ENCODE measurements at places on chromosomes 2 and 18. TPM values are rescaled to one million over a fixed set of nuclear protein-coding genes. Genes with fewer than 3 reads are reported as not detected.
A peak's percentile ranks its signal among the peaks of the same experiment; 100 is the strongest.

GRCh38 chr2:58120626-58121229 lies 74.1 kb downstream of the VRK2 start:
- H3K4me1 ChIP-seq = no peaks in the 10 kb centered on the region
- DNase-seq = no peak
- H3K27ac ChIP-seq = no peak overlapping the region

DNA sequence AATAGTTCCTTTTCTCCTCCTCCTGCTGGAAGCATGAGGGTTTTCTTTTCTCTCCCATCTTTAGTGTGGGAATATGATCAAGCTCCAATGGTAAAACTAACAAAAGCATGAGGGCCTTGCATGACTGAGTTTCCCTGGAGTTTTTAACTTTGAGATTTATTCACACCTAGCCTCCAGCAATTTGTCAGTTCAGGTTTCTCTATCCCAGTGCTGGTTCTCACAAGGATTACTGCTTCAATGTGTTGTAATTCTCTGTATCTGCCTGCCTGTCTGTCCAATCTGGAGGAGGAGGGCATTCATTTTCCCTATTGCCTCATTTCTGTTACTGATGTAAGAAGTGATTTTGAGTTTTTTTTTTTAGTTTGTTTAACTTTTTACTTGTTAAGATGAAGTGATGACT lies 57.6 kb upstream of the RPRM start:
- no peaks in the 10 kb centered on the region for H3K36me3 ChIP-seq
- H3K27me3 ChIP-seq = no peaks in the 10 kb centered on the region
- H3K4me1 ChIP-seq = no peaks in the 10 kb centered on the region
- no peak overlapping the region for H3K27ac ChIP-seq
- no peak overlapping the region for H3K4me3 ChIP-seq

DNA sequence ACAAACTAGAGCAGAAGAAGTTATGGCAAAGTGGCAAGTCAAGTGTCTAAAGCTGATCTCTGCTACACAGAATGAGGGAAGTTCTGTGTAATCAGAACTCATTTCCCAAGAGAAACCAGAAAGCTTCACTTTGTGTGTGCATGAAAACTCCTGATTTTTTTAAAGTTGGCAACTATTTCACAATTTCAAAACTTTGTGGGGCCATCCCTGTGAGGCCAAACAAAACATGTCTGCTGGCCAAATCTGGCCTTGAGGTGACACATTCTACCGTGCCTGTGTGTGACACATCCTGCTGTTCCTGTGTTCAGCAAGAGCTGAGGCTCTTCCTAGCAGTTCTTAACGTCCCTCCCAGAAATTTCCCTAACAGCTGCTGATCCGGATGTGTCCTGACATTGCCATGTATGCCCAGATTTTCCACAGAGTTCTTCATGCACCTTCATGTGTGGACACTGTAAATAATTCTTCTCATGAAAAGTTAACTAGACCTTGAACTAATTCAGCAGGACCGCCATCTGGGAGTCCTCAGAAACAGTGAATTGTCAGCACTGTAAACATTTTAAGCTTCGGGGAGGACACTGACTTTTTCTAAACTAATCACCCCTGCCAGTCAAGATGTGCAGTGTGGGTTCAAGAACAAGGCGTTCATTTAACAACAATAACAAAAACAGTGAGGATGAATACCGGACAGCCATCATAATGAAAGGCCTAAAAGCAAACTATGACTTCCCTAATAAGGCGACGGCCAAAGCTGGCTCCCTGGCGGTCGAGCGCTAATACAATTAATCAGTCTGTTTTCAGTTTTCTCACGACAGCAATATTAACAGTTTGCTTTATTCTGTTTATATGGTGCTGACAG lies 99.0 kb downstream of the PLEKHM3 start:
- peak; percentile 83 for DNase-seq
- H3K27me3 ChIP-seq = no peaks in the 10 kb centered on the region
- H3K4me1 ChIP-seq = peaks cover 5% of the 10 kb centered on the region
- H3K27ac ChIP-seq = no peak overlapping the region

Gene MYL1
- total RNA-seq = not detected

All from fibroblast of lung (primary cell).